ENCODE measurements at places on chromosomes 1 and 21. TPM values are rescaled to one million over a fixed set of nuclear protein-coding genes. Genes with fewer than 3 reads are reported as not detected.

The GPA33 gene
- polyA plus RNA-seq: 0.22 TPM

DNA sequence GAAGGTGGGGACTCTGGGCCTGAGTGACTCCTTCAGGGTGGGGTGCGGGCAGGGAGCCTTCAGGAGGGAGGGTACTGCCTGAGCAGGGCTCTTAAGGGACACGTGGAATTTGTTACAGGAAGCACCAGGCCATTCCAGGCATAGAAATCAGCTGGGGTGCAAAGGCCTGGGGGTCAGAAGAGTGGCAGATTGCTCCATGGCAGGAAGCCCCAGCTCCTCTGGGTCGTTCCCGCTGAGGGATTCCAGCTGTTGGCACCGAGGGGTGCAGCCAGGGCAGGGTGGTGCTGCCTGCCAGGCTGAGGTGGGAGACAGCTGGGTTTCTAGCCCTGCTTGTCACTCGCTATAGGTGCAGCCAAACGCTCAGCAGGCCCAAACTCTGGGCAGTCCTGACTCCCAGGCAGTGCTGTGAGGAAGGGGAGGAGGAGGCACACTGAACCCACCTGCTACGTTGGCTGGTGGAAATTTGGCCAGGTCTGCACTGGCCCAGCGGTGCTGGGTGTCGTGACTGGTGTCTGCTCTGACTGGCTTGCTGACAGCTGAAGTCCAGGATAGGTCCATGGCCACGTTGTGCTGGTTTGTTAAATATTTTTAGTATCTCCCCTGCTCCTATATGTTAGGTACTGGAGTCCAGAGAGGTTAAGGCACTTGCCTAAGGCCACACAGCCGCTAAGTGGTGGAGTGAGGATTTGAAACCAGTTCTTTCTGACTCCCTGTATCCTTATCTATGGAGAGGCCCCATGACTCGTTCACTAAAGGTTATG lies 19.3 kb downstream of the TNFRSF1B start:
- no peak for DNase-seq

The MARK1 gene
- 10.5 TPM for polyA plus RNA-seq

GRCh38 chr1:173520799-173521198 lies 43.7 kb downstream of the PRDX6 start:
- no peak for DNase-seq

- DNase-seq: no peak
These were observed 213.2 kb downstream of the TNR start for GRCh38 chr1:175530183-175530582.

DNA sequence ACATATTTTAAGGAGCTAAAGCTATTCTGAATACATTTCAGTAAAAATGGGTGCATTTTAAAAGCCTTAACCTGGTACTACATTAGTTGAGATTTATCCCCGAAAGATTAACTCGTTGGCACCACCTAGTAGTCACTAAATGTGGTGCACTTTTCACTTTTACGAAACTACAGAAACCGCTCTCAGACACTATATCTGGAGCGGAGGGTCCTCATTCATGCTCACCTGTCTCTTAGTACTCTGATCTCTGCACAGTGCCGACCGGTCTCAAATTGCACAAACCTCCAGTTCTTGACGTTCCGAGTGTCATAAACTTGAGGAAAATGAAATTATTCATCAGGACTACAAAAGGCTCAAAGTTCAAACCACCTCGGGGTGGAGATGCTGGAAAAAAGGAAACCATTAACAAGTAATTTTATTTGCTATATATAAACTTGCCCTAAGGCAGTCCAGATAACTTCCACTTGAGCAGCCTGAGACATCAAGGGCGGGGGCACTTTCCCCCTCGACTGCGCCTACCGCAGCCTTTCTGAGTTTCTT lies 722 bp downstream of the LZIC start:
- DNase-seq: peak; percentile 16

All from left renal pelvis (tissue), 4 donors.